ENCODE measurements at places on chromosomes 5 and 9.

- DNase-seq, result no peak
Measured at GRCh38 chr5:125976421-125977000, 446.7 kb upstream of the GRAMD2B start.

GRCh38 chr9:94908011-94908563 is 181.6 kb downstream of the AOPEP start:
- no peak for DNase-seq

DNA sequence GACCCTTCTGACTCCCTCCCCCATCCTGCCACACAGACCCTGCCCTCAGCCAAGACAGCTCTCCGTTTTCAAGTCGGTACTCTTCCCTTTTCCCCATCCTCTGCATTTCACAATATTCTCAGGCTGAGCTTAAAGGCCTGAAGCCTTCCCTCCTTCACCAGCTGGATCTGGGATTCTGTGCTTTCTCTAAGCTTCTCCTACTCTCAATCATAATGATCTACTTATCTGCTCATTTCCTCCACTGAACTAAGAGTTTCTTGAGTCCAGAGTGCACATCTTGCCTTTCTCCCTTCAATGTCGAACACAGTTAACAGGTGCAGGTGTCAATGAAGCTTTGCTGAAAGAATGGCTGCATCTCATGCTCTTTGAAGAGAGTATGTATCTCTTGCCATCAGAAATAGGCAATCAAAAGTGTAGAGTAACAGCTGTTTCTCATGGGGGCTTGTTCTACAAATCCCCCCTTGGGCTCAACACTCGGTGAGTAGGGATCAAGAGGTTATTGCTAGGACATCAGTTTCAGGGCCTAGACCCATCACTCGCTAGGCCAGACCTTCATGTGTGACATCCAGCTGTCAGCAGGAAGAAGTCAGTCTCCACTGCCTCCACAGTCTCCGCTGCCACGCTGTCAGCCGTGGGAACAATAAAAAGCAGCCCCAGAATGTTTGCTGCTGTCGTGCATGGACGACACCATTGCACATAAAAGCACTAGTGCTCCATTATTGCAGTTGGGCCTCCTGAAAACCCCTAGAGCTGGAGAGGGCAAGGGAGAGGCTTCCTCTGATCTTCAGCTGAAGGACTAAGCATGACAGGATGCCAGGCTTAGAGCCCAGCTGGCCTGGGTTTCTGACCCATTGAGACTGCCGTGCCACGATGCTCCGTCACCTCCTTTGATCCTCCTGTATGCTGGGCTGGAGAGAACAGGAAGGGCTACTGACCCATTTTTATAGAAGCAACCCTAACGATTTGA is 23.7 kb downstream of the TRAF1 start:
- DNase-seq, result no peak

- DNase-seq, result no peak
Measured at GRCh38 chr9:132985071-132985350, 6.5 kb downstream of the GFI1B start.

DNA sequence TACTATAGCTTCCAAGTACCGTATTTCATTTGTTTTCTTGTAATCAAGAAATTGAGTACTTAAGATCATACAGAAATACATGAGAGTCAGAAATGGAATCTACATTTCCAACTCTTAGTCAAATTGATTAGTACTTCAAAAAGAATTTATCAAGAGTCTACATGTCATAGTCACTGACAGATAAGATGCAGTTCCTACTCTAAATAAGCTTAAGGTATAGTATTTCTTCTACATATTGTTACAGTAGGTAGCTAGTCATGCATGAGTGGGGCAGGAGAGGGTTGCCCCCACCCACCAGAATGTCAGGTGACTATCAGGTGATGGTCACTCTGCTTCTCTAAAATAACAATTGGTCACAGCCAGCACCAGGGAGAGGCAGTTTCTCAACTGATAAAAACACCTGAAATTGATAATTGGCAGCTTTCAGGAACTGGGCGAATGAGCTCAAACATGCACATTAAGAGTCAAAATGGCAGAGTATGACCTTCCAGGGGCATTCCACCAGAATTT is 2.9 kb downstream of the BAAT start:
- DNase-seq, result no peak

DNA sequence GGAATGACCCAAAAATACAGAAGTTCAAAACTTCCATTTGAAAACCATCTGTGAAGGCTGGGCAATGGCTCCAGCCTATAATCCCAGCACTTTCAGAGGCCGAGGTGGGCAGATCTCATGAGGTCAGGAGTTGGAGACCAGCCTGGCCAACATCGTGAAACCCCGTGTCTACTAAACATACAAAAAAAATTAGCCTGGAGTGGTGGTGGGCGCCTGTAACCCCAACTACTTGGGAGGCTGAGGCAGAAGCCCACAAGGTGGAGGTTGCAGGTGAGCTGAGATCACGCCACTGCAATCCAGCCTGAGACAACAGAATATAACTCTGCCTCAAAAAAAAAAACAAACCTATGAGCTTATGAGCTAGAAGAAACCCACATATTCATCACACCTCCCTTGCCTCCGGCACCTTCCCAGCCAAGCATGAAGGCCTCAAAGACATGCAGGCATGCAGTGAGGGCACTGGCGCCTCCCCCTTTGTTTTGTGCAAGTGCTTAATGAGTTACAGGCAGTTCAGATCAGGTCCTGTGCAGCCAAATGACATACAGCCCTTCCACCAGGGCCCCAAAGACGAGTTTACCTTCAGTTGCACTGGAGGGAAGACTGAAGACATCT is 9.9 kb downstream of the HNRNPH1 start:
- no peak for DNase-seq

DNA sequence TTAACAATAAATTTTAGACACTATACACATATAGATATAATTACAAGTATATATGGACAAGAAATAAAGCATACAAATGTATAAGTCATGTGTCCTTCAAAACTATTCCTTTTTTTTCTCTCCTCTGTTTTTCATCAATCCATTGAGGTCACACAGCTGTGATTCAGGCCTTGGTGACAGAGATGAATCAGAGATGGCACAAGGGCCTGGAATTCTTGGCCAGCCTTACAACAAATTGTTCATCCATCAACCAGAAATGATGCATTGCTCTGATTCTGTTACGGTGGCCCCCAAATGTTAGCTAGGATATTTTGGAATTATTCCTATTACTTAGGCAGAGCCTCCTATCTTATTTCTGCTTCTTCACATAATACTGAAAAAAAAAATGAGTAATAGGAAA is 108.7 kb upstream of the MPDZ start:
- no peak for DNase-seq

DNA sequence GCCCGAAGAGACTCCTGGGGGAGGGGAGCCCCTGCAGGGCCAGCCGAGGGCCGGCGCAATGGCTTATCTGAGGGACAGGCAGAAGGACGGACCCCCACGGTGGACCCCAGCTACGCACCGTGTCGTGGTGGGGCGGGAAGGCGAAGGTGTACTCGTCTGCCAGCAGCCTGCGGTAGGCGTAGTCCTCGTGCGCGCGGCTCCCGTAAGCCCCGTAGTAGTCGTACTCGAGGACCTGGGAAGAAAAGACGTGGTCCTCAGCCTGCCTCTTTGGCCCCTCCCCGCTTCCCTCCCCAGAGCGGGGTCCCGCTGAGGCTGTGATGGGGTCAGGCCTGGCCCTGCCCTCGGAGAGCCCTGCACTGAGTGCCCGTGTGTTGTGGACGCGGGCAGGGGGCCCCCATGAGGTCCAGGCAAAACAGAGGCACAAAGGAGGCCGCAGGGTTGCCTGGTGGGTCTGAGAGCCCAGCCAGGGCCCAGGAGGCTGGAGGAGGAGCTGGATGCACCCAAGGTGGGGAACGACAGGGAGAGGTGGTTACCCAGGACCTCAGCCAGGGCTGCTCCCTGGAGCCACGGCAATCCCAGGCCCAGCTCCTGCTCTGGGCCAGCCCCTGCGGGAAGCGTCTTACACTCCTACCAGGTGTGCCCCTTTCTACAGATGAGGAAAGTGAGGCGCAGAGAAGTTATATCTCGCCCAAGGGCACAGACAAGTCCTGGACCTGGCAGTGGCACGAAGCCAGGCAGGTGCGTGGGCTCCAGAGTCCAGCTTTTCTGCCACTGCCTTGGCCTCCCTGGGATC is 35.2 kb downstream of the SARDH start:
- DNase-seq, result no peak

DNA sequence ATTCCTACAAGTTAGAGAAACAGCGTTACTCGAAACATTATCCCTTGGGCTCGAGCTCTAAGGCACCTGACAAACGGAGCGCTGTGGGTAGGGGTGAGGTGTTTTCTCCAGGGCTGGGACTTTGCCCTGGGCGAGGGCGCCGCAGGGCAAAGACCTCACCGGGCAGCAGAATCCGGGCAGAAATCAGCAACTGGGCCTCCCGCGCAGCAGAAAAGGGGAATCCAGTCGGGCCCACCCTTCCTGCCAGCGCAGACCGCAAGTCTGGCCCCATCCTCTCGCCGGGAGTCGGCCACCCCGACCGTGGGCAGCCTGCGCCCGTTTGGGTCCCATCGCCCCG is 430 bp upstream of the MSH3 start:
- DNase-seq, result no peak

- DNase-seq, result peak; percentile 12
Measured at GRCh38 chr5:93789173-93790067, 48.0 kb upstream of the POU5F2 start.

DNA sequence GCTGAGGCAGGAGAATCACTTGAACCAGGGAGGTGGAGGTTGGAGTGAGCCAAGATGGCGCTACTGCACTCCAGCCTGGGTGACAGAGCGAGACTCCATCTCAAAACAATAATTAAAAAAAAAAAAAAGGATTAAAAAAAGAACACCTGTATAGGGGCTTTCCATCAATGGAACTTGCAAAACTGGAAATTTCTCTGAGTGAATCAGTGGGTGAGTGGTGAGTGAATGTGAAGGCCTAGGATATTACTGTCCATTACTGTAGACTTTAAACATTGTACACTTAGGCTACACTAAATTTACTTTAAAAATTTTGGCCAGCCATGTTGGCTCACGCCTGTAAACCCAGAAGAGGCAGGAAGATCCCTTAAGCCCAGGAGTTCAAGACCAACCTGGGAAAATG is 5.7 kb upstream of the RARS1 start:
- DNase-seq, result no peak

GRCh38 chr9:88969646-88970373 is 21.5 kb upstream of the S1PR3 start:
- DNase-seq, result no peak

DNA sequence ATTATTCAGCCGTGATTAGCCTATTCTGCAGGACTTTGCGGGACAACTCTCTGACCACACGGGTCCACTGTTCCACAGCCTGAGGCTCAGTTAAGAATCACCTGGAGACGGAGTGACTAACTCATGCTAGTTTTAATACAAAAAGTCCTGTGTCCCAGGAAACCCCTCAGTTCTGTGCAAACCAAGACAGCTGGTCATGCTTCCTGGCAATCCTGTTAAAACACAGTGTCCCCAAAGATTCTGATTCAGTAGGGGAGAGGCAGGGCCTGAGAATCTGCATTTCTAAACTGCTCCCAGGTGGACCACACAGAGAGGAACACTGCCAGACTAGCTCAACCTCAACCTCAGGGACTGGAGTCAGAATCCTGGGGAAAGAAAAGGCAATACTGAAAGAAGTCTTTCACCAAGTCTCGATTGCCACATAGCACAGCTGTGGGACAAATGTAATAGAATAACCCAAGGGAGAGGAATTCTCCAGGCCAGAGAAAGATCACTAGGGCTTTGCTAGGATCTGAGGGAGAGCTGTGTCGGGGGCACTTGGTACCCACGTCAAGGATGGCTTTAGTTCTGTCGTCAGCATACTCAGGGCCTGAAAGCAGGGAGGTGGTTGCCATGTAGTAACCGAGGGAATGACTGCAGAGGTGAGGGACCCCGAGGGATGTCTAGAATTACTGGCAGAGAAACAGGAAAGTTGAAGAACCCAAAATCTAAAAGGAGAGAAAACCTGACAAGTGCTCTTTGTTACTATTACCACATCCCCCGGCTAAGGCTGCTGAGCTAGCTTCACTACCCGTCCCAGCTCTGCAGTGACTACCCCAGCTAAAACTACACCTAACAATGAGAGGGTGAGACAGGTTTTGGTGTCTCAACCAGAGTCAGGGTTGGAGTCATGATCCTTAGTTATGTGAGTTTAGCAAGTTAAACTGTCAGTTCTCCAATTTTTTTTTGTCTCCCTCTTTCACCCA is 8.6 kb downstream of the SUSD1 start:
- DNase-seq, result no peak

DNA sequence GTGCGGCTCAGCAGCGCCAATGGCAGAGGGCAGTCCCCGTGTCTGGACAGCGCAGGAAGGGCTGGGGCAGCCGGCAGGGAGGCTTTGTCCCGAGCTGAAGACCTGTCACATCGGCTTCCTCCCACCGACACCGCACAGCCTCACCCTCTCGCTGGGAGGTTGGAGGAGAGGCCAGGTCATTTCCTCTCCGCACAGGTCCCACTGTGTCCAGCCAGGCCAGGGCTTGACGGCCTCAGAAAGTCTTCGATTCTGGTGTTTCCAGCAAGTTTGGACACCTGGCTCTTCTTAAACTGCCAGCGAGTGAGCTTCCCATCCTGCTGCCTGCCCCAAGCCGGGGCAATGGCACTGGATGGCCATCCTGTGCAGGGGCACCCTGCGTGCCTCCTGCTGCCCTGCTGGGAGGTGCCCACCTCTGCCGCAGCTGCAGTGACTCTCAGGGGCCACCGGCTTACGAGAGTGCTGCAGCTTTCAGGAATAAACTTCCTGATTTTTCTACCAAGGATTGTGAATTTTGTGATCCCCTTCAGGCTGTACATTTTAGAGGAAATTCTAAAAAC is 33.9 kb downstream of the AHRR start:
- no peak for DNase-seq

DNA sequence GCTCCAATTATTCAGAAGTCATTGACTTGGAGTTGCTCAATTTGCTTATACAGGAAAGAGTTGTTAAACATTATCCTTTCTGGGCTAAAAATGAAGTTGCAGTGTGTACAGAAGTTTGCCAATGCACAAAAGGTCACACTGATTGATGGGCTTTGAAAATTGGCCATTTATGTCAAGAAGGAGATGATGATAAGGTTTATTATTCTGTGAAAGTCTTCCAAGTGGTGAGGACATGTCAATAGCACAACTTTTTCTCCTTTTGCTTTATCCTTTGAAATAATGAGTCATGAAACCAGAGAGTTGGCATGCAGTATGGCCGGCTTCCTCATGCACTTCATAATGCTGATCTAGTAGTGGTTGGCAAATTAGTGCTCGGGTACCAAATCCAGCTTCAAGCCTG is 848.5 kb upstream of the WWC1 start:
- no peak for DNase-seq

DNA sequence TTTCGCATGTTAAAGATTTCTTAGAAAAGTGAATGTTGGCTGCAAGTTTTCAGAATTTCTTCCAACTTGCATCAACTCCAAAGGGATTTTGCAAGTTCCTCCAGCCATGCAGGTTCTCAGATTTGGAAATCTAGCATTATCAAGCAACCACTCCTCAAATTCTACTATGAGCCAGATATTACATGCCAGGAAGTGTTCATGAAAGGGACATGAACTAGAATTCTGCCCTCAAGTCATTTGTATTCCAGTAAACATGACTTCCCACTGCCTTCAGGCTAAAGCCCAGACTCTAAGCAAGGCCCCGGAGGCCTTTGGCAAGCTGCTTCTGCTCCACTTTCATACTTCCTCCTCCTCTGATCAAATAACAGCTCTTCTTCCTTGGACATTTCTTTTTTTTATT is 111.3 kb upstream of the PAPPA start:
- DNase-seq, result no peak
